ENCODE measurements at places on chromosomes 4 and X.

- DNase-seq = no peak
These were observed 824.0 kb downstream of the RAPGEF2 start for GRCh38 chr4:159926871-159927270.

GRCh38 chrX:48520976-48521352 lies 644 bp upstream of the EBP start:
- DNase-seq = no peak

- no peak for DNase-seq
These were observed 10.4 kb upstream of the CLCN4 start for GRCh38 chrX:10146346-10146745.

GRCh38 chr4:152382057-152382785 lies 153.7 kb downstream of the FBXW7 start:
- no peak for DNase-seq

GRCh38 chr4:2579910-2580309 lies 43.5 kb downstream of the FAM193A start:
- no peak for DNase-seq

DNA sequence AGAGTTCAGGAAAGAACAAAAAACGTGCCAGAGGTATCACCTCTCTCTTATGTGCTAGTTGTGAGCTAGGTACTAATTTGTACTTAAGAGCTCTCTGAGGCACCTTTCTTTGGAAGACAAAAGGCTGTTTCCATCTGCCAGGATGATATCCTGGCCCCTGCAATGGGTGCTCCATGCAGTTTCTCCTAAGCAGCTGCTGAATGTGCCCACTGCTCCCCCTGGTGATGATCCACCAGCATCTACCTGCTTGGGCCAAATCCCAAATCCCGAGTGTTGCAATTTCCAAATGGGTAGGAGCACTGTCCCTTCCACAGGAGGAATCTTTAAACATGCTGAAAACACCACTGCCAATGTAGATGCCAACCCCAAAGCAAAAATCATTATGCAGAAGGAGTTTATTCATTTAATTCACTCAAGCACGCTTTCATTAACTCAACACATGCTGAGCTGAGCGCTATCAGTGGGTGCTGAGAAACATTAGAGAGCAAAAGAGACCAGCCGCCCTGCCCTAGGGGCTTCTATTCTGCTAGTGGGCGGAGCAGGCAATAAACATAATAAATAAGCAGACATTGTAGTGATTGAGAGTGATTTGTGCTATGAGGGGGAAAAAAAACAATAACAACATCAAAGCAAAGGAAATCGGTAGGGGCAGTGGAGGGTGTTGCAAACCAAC lies 69.6 kb upstream of the C4orf50 start:
- DNase-seq = no peak

- DNase-seq = no peak
These were observed 233.2 kb downstream of the EPHA5 start for GRCh38 chr4:65437102-65437501.

DNA sequence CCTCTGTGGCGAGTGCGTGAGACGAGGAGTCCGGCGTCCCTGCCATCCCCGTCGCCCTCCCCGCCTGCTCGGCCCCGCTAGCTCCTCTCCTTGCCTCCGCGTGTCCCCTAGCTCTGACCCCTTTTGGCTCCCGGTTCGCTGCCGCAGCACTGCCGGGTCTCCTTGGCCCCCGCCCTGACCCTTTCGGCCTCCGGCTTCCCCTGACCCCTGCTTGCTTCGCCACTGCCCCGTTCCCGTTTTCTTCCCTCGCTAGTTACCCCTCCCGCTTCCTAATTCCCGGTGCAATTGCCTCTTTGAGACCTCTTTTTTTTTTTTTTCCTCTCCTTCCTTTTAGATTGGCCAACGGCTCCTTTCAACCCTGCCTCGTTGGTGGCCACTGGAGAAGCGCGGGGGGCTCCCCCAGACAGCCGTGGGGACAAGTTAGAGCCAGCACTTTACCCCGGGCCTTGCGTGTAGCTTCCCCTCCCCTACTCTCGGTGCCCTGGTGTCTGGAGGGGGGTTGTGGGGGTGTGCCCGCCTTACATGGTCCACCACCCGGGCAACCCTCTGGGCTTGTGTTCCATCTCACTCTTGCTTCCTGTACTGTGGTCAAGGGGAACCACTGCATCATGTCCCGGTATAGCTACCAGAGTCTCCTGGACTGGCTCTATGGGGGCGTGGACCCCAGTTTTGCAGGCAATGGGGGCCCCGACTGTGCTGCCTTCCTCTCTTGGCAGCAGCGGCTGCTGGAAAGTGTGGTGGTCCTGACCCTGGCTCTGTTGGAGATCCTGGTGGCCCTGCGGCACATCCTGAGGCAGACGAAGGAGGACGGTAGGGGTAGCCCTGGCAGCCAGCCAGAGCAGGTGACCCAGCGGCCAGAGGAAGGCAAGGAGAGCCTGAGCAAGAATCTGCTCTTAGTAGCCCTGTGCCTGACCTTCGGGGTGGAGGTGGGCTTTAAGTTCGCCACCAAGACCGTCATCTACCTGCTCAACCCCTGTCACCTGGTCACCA lies 548 bp downstream of the TMEM164 start:
- DNase-seq = peak; percentile 6

DNA sequence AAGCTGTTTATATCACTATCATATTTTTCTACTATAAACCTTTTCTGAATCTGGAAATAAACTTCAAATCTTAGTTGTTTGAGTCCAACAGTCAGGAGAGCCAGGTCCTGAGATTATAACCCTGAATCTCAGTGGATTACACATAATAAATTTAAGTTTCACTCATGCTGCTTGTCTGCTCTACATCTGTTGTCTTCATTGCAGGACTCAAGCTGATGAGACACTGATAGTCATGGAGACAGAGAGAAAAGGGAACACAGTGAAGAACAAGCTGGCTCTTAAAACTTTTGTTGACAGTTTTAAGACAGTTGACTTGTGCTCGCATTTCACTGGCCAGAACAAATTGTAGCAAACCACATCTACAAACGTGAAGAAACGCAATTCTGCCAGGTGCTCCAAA lies 327.0 kb upstream of the CTSO start:
- DNase-seq = no peak

DNA sequence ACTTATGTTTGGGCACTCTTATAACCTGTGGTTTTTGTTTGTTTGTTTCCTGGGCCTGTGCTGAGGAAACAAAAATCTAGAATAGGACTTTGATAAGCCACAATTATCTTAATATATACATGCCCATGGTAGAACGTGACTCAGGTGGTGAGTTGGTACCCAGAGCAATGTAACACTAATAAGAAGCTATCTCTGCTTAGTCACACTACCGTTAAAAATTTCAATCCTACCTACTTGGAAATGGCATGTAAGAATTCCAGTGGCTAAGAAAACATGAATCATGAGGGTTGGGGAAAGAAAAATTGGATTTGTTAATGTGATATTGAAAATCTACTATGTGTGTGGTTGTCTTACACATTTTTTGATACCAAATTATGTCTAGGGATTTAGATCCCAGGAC lies 30.5 kb upstream of the ADGRG2 start:
- no peak for DNase-seq

DNA sequence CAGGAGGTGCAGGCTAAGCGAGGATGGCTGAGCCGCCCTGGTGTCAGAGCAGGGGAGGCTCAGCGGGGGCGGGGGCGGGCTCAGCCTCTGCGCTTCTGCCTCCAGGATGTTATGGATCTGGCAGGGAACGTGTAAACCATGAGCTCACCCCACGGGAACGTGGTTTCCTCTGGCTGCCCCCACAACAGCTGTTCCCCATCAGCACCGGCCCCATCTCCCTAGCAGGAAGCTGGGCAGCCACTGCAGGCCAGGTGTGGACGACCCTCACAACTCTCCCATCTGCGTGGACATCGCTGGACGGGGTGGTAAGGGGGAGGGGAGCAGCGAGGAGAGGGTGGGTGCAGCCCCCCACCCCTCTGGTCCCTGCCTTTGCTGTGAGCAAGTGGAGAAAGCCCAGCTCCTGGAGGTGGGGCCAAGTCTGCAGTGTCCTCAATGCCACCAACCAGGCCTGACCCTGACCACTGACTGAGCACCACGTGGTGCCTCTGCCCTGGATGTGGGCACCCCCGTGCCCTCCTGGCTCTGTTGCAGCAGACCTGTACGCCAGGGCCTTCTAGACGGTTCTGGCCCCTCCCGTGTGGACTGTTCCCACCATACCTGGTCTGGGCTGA lies 28.1 kb upstream of the SPON2 start:
- no peak for DNase-seq
